NCI-H1048 (cell line): ENCODE measurements at places on chromosomes 3 and 15.

DNA sequence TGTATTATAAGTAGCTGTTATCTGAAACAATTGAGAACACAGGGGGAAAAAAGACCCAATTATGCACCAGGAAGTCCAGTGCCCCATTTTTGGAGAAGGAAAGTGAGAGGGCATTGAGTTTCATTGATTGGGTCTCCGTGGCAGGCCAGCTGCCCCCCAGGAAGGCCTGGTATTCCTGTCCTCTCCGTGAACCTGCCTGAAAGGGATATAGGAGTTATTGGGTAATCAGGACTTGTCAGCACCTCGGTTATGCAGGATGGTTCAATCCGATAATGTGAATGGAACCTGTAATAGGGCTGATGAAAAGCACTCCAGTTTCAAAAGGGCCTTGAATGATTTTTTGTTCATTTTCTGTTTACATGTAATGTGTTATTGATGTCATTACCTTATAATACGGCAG lies 122.0 kb upstream of the RARB start:
- no peak for DNase-seq

DNA sequence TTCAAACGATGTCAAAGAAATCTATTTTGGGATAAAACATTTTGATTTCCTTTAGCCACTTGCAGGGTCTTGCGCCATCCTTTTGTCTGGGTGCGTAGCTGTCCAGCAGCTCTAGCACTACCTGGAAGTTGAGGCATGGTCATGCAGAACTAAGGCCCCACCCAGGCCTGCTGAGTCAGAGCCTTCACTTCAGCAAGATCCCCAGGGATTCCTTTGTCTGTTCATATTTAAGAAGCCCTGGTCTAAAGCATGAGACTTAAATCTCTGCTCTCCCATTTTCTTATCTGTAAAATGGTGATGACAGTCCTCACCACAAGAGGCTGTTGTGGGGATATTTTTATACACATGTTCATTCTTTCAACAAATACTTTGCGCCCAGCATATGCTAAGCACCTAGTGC lies 99.0 kb upstream of the CTDSPL start:
- DNase-seq = no peak

DNA sequence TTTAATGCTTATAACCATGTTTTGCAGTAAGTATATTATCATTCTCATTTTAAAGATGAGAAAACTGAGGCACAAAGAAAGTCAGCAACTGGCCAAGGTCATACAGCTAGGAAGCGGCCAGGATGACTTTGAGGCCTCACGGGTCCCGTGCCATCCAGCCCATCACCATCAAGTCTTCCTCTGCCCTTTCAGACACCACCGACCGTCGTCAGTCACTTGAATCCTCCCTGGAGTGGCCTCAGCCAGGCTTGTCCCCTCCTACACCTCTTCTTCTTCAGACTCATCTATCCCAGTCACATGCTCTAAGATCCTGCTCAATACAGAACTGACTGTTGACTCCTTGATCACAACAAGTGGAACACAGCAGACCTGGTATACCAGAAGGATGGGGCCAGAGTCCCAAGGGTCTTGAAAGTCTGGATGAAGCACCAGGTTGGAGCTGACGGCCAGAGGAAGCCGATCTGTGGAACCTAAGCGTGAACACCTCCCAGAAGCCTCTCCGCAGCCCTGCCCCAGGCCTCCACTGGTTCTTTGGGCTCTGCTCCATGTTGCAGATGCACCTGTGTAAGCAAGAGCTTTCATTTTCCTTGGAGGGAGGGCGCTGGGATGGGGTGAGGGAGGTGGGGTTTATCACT lies 22.1 kb downstream of the ITGA11 start:
- no peak for DNase-seq

DNA sequence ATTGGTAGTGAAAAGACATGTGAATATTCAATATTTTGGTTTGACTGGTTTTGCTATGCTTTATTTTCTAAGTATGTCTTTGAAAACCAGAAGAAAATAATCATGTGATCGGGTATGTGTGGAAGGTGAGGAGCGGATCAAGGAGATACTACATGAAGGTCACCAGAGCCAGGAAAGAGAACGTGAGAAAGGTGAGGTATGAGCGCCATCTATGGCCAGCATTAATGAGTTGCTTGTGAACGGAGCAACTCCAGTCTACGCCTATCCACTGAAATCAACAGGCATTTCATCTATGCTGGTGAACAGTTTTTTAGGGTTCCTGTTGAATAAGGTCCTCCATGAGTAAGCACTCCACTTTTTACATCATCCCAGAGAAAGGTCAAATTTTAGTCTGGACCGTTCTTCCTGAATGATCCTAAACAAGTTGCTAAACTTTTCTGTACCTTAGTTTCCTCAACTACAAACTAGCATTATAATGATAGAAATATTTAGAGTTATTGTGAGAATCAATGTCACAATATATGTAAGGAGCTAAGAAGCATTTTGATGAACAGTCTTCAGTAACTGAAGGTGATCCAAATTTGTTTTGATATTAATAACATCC lies 1435.2 kb upstream of the CADM2 start:
- peak; percentile 61 for DNase-seq

GRCh38 chr3:168272343-168272985 lies 176.7 kb upstream of the GOLIM4 start:
- DNase-seq = no peak

GRCh38 chr3:105527535-105527934 lies 160.8 kb downstream of the ALCAM start:
- no peak for DNase-seq
